ENCODE measurements at places on chromosomes 11 and 22.
A peak's percentile ranks its signal among the peaks of the same experiment; 100 is the strongest.

- peaks cover 22% of the 10 kb centered on the region for H3K27me3 ChIP-seq
- DNase-seq = no peak
- H3K4me3 ChIP-seq = no peak overlapping the region
- no peaks in the 10 kb centered on the region for H3K36me3 ChIP-seq
- H3K4me1 ChIP-seq = peaks cover 8% of the 10 kb centered on the region
- H3K27ac ChIP-seq = no peak overlapping the region
Observed at GRCh38 chr11:128116447-128116846, 470.9 kb downstream of the ETS1 start.

DNA sequence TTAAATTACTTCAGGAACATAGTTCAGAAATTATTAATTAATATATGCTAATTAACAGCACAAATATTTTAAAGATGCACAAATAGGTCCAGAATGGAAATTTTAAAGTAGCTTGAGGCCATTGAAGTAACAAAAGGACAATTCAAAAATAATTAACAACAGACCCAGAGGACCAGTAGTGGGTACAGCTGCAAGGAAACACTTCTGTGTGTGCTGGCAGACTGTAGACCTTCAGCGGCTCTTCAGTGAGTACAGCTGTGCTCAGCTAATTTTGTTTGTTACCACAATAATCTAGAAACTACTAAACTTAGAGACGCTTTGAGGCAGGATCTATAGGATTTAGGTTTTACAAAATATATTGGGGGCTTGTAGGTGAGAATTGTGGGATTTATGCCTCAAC, 103.8 kb downstream of the GRIA4 start:
- H3K4me1 ChIP-seq = no peaks in the 10 kb centered on the region
- DNase-seq = no peak
- H3K27me3 ChIP-seq = peaks cover 6% of the 10 kb centered on the region
- no peaks in the 10 kb centered on the region for H3K36me3 ChIP-seq

DNA sequence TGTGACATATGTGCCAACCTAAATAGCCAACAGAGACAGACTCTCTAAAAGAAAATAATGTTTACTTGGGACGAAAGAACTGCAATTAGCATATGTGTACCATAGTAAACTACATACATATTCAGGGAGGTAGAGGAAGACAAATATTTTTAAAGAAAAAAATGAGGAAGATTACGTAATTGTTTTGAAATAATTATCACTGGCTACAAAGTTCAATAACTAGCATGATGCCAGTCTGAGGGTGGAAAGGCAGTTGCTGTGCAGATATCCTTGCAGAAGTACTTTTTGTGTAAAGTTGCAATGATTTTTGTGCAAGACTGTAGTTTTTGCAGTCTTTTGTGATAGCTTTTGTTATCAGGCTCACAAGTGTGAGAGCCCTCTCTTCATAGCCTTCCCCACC, 103.3 kb upstream of the ANO5 start:
- DNase-seq = no peak
- H3K27ac ChIP-seq = no peak overlapping the region
- no peaks in the 10 kb centered on the region for H3K27me3 ChIP-seq
- no peak overlapping the region for H3K4me3 ChIP-seq
- H3K4me1 ChIP-seq = no peaks in the 10 kb centered on the region

GRCh38 chr11:45152740-45153595, 6.5 kb downstream of the PRDM11 start:
- no peak overlapping the region for H3K27ac ChIP-seq
- peak; percentile 64 for DNase-seq
- H3K4me1 ChIP-seq = peaks cover 27% of the 10 kb centered on the region
- H3K36me3 ChIP-seq = no peaks in the 10 kb centered on the region
- H3K4me3 ChIP-seq = no peak overlapping the region

DNA sequence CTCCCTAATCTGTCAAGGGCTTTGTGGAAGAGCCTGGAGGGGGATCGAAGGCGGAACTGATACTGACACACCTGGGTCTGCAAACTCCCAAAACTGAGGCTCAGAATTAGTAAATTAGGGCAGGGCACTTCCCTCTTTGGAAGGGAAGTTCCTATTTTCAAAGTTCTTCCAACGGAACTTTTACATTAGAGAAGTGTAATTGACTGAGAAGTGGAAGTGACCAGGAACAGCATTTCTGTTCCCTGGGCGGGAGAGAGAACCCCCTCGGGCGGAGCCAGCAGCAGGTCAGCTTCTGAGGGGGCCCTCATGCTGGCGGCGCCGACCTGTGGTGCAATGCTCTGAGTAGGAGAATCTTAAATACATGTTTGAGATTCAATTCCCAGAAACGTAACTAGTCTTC, 1.1 kb upstream of the CBL start:
- no peak for DNase-seq
- peak overlapping the region; percentile 86 for H3K4me3 ChIP-seq
- H3K4me1 ChIP-seq = peaks cover 26% of the 10 kb centered on the region

DNA sequence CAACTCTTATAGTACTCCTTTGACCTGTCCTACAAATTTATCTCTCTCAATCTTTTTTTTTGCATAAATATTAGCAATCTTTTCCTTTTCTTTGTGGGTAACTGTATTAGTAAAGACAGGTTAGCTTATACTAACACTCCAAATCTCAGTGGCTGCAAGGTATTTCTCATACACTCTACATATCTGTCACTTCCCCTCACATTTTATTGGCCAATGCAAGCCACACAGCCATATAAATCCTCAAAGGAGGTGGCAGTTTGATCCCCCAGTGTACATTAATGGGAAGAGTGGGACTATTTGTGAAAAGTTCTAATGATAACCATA, 42.6 kb upstream of the EED start:
- H3K27ac ChIP-seq = no peak overlapping the region
- no peak overlapping the region for H3K4me3 ChIP-seq
- H3K36me3 ChIP-seq = no peaks in the 10 kb centered on the region
- H3K4me1 ChIP-seq = peaks cover 5% of the 10 kb centered on the region
- no peaks in the 10 kb centered on the region for H3K27me3 ChIP-seq

DNA sequence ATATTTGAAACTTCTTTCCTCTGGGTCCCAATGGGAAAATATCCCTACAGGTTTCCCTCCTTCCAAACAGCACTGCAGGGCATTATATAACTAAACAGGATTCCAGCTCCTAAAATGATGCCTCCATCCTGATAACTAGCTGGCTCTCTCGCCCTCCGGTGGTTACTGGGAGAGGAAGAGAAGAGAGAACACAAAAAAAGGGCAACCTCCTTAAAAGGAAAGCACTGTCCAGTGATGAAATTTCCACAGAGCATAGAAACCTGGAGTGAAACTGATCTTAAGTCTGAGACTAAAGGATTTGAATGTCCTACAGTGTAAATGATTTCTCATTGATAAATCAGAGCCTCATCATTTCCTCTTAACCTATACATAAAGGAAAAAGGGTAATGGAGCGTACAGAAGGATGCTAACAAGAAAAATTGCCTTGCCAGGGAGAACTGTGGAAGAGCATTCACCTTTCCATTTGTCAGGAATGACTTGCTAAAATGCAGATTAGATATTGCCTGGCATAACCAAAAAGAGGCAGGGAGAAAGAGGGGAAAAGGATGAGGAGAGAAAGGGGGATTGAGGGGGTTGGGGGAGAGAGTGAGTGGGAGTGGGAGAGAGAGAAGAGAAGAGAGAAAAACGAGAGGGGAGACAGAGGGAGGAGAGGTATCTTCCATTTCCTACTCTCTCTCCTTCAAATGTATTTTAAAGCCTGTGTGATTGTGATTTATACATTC, 121.3 kb downstream of the APOL5 start:
- peak overlapping the region; percentile 95 for H3K4me3 ChIP-seq
- DNase-seq = no peak
- peaks cover 64% of the 10 kb centered on the region for H3K4me1 ChIP-seq
- no peaks in the 10 kb centered on the region for H3K36me3 ChIP-seq
- peak overlapping the region; percentile 92 for H3K27ac ChIP-seq
- H3K27me3 ChIP-seq = no peaks in the 10 kb centered on the region

DNA sequence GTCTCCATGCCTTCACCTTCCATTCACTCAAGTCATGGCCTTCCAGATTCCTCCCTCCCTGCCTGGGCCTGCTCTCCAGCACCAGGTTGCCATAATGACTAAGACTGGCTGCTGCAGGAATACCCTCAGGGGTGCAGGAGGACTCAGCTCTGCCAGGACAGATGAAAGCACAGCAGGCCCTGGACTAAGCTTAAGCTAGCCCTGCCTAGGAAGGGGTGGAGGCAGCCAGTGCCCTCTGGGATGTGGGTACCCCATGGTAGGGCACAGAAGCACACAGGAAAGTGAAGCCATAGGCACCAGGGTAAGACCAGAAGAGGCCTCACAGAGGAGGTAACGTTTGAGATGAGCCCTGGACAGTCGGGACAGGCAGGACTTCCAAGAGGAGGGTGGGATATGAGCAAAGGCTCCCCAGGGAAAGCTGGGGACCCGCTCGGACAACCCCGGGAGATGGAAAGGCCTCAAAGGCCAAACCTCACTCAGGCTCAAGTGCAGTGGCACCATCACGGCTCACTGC, 3.0 kb upstream of the RIN1 start:
- no peak overlapping the region for H3K4me3 ChIP-seq
- no peak for DNase-seq
- peak overlapping the region; percentile 100 for H3K27ac ChIP-seq
- peaks cover 48% of the 10 kb centered on the region for H3K4me1 ChIP-seq
- H3K27me3 ChIP-seq = no peaks in the 10 kb centered on the region

DNA sequence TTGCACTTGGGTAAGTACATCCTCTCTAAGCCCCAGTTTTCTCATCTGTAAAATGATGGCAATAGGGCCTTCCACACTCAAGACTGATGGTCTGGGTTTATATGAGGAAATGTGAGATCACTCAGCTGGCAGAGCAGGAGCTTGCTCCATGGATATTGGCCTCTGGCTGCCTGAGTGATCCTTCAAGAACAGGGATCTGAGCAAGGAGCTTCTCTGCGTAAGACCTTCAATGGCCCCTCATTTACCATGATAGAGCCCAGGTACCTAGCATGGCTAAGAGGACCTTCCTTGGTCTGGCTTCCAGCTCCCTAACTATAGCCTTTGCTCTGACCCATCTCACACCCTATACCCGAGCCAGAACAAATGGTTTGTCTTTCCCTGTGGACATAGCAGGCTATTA, 5.5 kb downstream of the ROBO4 start:
- H3K4me3 ChIP-seq = no peak overlapping the region
- peaks cover under 1% of the 10 kb centered on the region for H3K4me1 ChIP-seq
- H3K27me3 ChIP-seq = peaks cover 9% of the 10 kb centered on the region
- no peak overlapping the region for H3K27ac ChIP-seq

GRCh38 chr11:104918113-104918824, 20.0 kb upstream of the CASP12 start:
- H3K36me3 ChIP-seq = no peaks in the 10 kb centered on the region
- H3K27me3 ChIP-seq = no peaks in the 10 kb centered on the region
- peaks cover 17% of the 10 kb centered on the region for H3K4me1 ChIP-seq
- DNase-seq = no peak
- H3K4me3 ChIP-seq = peak overlapping the region; percentile 58
- H3K27ac ChIP-seq = peak overlapping the region; percentile 69

DNA sequence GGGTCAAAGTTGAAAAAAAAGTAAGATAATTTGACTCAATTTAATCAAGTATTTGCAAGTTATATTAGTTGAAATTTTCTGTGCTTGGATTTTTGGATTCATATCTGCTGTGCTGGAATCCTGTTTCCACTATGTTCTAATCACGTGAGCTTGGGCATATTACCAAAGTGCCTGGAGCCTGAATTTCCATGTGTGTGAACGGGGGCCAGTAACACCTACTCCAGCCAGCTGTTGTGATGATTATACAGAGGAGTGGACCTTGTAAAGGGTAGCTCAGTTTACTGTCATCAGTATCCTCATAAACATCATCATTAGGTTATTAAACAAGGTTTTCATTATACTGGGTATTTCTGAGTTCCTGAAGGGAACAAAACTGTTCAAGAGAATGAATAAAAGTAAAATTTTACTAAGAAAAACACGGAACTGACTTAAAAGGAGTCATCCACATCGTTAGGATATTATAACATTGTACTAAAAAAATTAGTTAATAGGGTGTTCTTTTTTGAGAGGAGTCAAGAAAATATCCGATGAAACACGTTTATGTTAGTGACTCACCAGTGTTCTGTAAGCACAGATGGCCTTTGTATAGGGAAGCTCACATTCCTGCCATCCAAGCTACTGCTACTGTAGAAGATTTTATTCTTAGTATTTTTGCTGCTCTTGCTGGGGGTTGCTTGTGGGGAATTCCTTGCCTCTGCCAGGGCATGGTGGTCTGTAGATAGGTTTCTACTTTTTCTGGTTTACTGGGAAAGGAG, 144.1 kb downstream of the ARHGAP42 start:
- H3K27ac ChIP-seq = peak overlapping the region; percentile 83
- no peaks in the 10 kb centered on the region for H3K36me3 ChIP-seq
- DNase-seq = no peak
- peaks cover 48% of the 10 kb centered on the region for H3K4me1 ChIP-seq
- H3K27me3 ChIP-seq = no peaks in the 10 kb centered on the region

- DNase-seq = no peak
- H3K27me3 ChIP-seq = no peaks in the 10 kb centered on the region
- H3K36me3 ChIP-seq = no peaks in the 10 kb centered on the region
- H3K4me3 ChIP-seq = no peak overlapping the region
- H3K27ac ChIP-seq = no peak overlapping the region
- no peaks in the 10 kb centered on the region for H3K4me1 ChIP-seq
Observed at GRCh38 chr11:7154881-7155361, 66.1 kb downstream of the RBMXL2 start.

GRCh38 chr22:41256254-41257253, 15.8 kb upstream of the CHADL start:
- peak overlapping the region; percentile 75 for H3K27ac ChIP-seq
- H3K36me3 ChIP-seq = peaks cover 18% of the 10 kb centered on the region
- no peaks in the 10 kb centered on the region for H3K27me3 ChIP-seq
- peaks cover 14% of the 10 kb centered on the region for H3K4me1 ChIP-seq
- H3K4me3 ChIP-seq = no peak overlapping the region

DNA sequence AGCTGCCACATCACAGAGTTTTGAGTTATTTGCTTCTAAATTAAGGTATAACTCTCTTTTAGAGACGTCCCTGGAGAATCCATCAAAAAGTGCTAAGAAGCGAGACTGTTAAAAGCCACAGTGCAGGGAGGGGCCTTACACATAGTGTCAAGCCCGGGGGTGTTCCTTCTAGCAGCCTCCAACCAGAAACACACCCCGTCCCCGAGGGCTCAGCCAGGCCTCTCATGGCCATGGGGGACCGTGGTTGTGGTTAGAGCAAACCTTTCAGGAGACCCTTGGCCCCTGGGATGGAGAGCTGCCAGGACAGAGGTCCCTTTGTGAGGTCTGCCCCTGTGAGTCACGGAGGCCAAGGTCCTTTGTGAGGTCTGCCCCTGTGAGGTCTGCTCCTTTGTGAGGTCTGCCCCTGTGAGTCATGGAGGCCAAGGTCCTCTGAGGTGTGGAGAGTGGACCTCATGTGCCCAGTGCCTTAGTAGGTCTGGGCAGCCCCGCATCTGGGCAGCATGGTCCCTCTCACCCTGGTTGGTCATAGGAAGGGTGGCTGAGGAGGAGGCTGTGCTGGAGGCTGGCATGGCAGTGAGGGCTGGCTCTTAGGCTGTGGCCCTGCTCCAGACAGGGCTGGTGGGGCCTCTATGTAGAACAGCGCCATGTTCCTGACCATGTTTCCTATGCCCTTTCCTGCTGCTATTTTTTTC, 5.4 kb downstream of the GNAZ start:
- H3K27me3 ChIP-seq = no peaks in the 10 kb centered on the region
- no peak overlapping the region for H3K27ac ChIP-seq

DNA sequence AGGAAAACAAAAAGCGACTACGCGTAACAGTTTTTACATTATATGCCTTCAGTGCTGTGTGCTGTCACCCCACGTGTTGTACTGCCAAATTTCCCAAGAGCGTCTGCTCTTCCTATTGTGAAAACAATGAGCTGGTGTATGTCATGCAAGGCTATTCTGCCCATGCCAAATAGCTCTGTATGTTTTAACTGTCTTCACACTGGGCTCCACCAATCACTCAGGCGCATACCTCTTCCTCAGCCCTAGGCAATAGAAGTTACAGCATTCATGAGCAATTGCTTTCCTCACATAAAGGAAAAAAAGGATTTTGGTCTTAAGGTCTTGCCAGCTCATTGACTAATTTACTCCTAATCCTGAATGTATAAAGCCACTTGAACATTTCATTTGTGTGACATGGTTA, 606.8 kb downstream of the NTM start:
- H3K27me3 ChIP-seq = no peaks in the 10 kb centered on the region
- peaks cover 52% of the 10 kb centered on the region for H3K4me1 ChIP-seq
- peak overlapping the region; percentile 55 for H3K27ac ChIP-seq
